HuH-7.5 (cell line): ENCODE measurements at places on chromosomes 1 and 21.
A peak's percentile ranks its signal among the peaks of the same experiment; 100 is the strongest.

DNA sequence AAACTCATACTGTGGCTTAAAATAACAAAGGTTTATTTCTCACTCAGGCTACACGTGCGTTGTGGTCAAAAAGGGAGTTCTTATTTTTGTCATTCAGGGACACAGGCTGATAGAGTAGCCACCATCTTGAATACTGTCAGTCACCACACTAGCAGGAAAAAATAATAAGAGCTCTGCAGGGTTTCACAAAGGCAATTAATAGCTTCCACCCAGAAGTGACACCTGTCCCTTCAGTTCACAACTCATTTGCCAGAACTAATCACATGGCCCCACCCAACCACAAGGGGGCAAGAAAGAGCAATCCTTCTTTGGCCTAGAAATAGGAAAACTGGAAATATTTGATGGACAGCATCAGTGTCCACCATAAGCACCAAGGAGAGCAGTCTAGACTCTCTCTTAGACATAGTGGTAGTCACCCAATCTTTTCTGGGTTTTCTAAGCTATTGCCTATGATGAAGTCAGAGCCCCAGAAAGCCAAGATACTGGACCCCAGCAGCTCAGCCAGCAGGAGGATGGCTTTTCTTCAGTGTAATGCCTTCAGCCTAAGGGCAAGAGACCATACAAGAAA lies 8.2 kb downstream of the HAPLN2 start:
- DNase-seq, result no peak

- DNase-seq, result no peak
Measured at GRCh38 chr1:243267914-243268653, 12.2 kb downstream of the SDCCAG8 start.

DNA sequence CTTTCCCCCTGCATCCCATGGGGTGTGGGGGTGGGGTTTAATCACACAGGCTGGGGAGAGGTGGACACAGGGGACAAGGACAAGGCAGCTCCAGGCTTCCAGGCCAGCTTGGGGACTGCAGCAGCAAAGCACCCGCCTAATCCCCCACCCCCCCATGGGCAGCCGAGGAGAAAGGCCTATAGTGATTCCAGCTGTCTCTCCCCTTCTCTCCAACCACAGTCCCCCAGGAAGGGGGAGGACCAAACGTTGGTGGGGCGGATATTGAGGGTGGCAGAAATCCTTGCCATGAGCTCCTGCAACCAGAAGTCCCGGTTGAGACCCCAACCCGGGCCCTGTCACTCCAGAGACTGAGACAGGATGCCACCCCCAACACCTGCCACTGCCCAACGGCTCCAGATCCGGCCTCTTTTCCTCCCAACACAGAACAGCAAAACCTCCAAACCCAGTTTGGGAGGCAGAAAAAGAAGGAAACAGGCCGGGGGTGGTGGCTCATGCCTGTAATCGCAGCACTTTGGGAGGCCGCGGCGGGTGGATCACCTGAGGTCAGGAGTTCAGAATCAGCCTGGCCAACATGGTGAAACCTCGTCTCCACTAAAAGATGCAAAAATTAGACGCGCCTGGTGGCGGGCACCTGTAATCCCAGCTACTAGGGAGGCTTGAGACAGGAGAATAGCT lies 1.7 kb downstream of the EPHA2 start:
- DNase-seq, result no peak

GRCh38 chr21:32256251-32256650 lies 22.6 kb downstream of the MIS18A start:
- no peak for DNase-seq

GRCh38 chr1:99756598-99756997 lies 9.8 kb downstream of the FRRS1 start:
- no peak for DNase-seq

GRCh38 chr21:35616090-35616489 lies 444.2 kb downstream of the SETD4 start:
- no peak for DNase-seq

DNA sequence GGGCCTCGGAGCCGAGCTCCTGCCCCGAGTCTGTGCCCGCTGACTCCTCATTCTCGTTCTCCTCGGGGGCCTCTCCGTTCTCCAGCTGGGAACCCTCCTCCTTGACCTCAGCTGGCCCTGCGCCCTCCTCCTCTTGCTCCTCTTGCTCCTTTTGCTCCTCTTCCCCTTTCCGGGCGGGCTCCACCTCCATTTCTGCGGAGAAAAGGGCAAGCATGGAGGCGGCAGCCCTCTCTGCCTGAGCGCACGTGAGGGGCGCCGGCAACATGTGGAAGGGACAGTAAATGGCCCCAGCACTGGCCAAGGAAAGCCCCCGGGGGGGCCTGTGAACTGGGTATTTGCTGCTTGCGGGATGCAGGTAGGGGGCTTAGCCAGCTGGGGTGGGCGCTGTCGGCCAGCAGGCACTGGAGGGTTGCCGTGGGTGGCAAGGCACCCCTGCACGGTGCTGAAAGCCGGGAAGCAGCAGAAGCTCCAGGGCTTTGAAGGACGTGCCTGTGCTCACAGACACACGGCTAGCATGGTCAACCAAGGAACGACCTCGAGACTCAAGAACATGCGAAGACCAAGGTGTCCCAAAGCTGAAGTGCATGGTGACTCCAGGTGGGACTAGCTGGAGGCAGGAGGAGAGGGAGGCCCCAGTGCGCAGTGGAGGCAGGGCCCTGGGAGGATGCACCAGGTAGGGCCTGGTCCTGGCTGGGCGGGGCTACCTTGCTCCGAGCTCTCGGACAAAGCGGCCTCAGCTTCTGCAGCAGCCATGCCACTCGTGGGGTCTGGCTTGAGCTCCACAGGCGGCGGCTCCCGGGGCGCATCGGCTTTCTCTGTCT lies 30.7 kb downstream of the ZBTB17 start:
- DNase-seq, result no peak

DNA sequence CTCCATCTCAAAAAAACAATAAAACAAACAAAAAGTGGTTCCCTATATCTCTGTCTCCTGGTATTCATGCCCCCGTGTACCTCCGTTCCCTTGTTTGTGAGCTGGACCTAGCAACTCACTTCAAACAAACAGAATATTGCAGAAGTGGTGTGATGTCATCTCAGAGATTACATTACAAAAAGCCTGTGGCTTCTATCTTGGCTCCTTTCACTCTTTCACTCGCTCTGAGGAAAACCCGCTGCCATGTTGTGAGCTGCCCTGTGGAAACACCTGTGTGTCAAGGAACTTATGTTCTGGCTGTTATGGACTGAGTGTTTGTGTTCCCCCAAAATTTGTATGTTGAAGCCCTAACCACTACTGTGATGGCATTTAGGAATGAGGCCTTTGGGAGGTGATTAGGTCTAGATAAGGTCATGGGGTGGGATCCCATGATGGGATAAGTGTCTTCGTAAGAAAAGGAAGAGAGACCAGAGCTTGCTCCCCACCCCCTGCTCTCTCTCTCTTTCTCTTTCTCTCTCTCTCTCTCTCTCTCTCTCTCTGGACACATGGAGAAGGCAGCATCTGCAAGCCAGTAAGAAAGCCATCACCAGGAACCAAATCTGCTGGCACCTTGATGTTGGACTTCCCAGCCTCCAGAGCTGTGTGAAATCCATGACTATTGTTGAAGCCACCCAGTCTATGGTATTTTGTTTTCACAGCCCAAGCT lies 7.4 kb upstream of the HYI start:
- DNase-seq, result no peak

DNA sequence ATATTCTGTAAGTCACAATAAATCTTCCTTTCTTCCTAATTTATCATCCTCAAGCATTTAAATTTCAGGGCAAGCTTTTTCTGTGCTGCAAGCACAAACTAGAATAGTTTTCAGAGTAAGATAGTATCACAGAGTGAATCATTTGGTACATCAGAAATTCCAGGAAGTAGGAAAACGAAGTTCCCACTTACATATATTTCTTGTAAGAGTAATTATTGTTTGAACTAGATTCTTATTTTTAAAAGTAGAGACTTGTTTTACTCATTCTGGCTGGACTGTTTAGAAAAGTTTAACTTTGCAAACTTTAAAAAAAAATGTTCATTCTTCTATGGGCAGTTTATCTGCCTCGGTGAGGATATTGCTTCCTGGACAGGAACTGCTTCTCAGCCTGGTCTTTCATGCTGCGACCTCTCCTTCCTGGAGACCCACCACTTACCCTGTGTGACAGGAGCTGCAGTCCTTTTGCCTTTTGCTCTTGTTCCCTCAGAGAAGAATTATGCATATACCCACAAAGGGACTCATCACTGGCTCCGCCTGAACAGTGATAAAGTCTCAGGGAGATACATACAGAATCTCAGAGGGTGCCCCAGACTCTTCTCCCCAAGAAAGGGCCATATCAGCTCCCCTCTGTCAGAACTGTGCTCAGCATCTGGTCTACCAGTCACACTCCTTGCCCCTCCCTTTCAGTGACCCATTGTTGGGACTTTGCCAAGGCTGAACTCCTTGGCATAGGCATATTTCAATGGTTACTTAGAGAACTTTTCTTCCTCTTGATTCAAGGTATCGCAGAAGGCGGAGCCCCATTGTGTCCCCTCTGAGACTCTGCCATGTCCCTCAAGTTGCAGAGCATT lies 102.7 kb upstream of the CD55 start:
- DNase-seq, result no peak

GRCh38 chr21:26512664-26513063 lies 60.4 kb downstream of the CYYR1 start:
- DNase-seq, result no peak

DNA sequence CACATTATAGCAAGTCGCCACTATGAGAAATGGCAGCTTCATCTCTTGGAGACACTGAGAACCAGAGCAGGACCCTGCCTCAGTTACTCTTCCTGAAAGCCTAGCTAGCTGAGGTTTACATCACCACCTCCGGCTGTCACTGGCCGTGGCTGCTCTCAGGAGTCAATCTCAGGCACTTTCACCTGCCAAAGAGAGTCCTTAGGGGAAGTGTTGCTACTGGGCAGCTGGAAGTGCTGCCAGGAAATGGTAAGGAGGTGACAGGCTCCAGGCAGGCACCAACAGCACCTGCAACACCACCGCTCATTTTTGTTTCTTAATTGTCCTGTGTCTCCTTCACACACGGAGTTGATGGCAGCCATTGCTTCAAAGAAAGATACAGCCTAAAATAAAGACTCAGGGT lies 92.5 kb downstream of the DSCAM start:
- DNase-seq, result no peak

- DNase-seq, result no peak
Measured at GRCh38 chr1:239536165-239536849, 149.9 kb downstream of the CHRM3 start.

- DNase-seq, result no peak
Measured at GRCh38 chr21:21102896-21103295, 104.7 kb downstream of the NCAM2 start.

GRCh38 chr1:170707959-170708655 lies 44.2 kb downstream of the PRRX1 start:
- no peak for DNase-seq

DNA sequence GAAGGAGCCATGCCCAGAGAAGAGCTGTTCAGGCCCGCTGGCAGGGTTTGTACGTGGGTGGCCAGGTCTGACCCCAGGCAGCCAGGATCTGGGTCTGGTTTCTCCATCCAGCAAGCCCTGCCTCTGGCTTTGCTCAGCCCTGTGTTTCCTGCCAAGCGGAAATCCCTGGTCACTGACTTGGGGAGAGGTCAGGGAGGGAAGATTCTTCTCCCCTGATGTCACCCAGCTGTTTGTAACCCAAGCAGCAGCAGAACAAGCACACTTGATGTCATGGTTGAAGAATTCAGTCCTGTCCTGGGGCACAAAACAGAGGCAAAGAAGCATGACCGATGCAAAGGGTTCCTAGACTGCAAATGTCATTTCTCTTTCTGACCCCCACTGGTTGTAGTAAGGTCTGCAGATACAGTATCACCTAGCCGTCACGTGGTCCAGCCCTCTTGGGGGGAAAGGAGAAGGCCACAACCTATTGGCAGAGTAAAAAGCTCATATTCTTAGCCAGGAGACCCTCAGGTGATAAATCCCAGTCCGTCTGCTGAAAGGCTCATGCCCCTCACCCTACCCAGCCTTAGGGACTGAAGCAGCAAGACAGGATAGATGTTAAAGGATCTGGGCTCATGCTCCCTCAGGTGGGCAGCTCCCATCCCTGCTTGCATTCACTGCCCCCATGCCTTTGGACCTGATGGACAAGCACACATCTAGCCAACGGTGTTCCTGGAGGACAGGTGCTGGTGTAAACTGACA lies 120.9 kb downstream of the SYT2 start:
- DNase-seq, result peak; percentile 59

DNA sequence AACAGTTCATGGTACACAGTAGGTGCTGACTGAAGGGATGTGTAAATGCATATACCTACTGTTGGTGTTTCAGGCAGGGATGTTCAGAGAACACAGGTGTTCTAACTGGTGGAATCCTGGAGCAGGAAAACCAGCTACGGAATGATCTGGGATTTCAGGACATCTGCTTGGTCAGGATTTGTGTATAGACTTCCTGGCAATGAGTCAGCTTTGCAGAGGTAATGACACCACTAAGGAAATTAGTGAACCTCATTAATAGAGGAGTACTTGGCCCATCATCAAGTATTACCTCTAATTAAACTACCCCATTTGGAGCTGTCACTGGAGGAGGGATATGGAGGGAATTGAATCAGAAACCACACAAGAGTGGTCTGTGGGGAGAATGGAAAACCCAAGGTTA lies 7.3 kb downstream of the MRPL37 start:
- no peak for DNase-seq

GRCh38 chr1:151970626-151971025 lies 23.0 kb downstream of the S100A10 start:
- no peak for DNase-seq

- DNase-seq, result no peak
Measured at GRCh38 chr1:194175251-194175650, 988.8 kb upstream of the B3GALT2 start.

DNA sequence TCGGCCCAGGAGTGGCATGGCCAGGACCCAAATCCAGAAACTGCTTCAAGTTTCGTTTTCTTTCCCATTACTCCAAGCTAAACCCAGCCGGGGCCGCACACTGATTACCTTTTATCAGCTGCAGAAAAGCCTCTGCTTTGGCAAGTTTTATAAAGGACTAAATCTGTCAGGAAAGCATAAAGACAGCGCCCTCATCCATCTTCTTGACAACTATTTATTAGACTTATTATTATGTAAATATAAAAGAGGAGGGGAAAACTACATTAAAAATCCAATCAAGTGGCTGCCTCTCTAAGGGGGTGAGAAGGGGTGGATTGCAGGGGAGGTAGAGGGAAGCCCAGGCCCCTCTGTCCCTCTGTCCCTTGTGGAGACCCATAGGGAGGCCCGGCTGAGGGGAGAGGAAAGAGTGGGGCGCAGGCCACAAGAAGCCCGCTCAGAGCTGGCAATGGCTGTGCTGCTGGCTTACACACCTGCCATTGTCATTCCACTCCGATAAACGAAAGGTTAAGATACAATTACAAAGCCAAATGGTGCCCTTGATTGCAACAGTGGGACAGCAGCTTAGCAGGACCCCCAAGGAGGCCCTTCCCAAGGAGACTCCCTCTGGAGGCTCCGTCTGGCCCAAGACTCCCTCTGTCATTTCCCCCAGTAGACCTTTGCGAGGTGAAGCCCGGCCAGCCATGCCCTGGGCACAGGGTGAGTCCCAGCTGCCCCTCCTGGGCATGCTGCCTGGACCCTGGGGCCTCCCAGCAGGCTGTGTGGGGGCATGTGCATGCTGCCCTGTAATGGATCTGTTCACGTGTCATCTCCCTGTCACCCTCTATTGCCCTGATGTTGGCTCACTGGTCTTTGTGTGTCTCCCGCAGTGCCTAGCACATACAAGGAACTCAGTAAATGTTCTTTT lies 45.4 kb downstream of the KCND3 start:
- DNase-seq, result no peak

GRCh38 chr1:230143534-230143933 lies 76.5 kb downstream of the GALNT2 start:
- DNase-seq, result no peak

GRCh38 chr21:14677013-14677412 lies 130.9 kb upstream of the SAMSN1 start:
- no peak for DNase-seq
